Esophagus squamous epithelium (tissue), 5 donors: ENCODE measurements at places on chromosomes 1 and 21.

DNA sequence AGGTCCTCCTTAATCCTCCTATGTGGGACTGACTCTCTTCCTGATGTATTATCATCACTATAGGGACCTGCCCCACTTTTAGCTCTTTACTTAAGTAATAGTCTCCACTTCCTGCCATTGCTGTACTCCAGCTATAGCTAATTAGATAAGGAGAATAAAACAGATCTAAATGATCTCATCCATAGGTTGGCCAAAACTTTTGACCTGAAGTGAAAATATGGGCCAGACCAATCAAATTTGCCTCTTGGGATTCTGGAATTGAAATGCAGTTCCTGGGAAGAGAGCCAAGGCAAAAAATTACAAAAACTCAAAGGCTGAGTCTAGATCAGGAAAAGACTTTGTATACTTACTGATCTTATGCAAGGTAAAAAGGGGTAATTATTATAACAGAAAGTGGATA is 36.1 kb upstream of the PDE4B start:
- no peak for DNase-seq

GRCh38 chr1:235127203-235127602 is 1.4 kb downstream of the TOMM20 start:
- DNase-seq = no peak

- DNase-seq = no peak
Observed at GRCh38 chr1:115090540-115090939, 1.2 kb upstream of the TSPAN2 start.

- DNase-seq = no peak
Observed at GRCh38 chr1:204438628-204439027, 27.0 kb upstream of the PPP1R15B start.

DNA sequence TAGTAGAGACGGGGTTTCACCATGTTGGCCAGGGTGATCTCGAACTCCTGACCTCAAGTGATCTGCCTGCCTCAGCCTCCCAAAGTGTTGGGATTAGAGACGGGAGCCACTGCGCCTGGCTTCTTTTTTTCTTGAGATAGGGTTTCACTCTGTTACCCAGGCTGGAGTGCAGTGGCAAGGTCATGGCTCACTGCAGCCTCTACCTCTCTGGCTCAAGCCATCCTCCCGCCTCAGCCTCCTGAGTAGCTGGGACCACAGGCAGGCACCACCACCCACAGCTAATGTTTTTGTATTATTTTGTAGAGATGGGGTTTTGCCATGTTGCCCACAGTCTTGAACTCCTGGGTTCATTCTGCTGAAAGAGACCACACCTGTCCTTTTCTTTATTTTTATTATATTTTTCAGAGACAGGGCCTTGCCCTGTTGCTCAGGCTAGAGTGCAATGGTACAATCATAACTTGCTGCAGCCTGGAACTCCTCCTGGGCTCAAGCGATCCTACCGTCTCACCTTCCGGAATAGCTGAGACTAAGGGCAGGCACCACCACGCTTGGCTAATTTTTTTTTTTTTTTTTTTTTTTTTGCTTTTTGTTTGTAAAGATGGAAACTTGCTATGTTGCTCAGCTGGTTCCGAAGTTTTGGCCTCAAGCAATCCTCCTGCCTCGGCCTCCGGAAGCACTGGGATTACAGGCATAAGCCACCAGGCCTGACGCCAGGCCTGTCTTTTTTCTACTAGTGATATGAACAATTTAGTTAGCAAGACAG is 3.1 kb downstream of the LMNA start:
- DNase-seq = no peak

DNA sequence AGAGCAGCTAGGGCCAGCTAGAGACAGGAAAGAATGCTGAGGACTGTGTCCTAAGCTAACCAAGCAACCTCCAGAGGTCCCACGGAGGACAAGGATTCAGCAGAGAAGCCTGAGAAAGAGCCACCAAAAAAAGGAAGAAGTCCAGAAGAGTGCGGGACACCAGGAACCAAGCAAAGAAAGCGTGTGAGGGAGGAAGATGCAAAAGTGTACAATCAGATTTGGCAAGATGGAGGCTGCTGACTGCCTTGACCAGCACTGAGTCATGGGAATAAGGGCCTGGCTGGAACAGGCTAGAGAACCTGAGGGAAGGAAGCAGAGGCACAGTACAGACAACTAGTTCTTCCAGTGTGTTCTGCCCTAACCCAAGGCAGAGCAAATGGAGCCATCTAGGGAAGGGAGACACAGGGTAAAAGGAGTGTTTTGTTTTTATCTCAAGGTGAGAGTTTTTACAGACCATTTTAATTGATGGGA is 18.5 kb downstream of the TP53BP2 start:
- no peak for DNase-seq

DNA sequence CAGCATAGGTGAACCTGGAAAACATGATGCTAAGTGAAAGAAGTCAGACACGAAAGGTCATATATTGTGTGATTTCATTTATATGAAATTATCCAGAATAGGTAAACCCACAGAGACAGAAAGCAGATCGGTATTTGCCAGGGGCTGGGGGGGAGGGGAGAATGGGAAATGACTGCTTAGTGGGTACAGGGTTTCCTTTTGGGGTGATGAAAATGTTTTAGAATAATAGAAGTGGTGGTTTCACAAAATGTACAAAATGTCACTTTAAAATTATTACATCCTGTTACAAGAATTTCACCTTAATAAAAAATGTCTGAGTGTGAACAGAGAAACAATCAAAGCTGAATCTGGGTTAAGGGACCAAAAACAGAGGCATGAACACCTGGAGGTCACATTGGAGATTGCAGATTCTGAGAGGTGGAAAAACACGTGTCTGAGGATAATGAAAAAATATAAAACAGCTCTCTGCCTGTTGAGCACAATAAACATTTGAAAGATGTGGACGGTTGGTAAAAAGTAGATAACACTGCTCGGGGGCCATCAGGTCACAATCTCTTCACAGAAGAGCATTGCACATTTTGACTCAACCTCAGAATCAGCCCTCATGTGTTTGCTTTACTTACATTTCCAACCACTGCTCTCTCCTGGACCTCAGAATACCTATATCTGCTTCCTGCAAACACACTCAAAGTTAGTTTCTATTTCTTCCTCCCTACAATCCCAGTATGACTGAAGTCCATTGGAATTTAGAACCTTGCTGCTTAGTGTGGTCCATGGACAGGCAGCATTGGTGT is 3.2 kb downstream of the SLAMF6 start:
- DNase-seq = no peak

DNA sequence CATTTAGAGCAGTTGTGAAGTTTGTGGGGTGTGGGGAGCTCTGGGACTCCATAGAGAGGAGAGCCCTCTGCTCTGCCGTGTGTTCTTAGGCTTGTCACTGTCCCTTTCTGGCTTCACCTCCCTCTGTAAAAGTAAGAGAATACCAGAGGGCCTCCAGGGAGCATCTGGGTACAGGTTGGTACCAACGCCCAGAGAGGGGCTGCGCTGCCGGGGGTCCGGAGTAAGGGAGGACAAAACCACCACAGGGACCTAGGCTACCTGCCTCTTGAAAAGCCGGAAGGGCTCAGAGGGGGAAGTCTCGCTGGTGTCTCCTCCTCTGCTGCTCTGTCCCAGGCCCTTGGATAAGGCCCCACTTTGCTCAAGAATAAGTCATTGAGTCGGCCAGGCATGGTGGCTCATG is 3.1 kb upstream of the TINAGL1 start:
- DNase-seq = no peak

- no peak for DNase-seq
Observed at GRCh38 chr1:200237066-200237465, 172.8 kb downstream of the ZNF281 start.

DNA sequence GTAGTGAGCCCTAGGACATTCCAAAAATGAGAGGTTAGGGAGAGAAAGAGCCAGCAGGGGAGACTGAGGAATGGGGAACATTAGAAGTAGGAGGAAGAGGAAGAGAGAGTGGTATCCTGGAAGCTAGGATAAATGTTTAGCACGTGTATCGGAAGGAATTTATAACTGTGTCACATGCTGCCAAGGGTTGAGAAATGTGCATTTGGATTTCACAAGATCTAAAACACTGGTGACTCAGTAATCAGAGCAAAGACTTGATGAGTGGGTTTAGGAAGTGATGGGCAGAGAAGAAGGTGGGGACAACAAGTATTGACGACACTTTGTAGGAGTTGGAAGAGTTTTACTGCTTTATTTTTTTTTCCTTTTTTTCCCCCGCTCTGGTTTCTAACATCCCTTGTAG is 193.9 kb downstream of the FMN2 start:
- DNase-seq = no peak

DNA sequence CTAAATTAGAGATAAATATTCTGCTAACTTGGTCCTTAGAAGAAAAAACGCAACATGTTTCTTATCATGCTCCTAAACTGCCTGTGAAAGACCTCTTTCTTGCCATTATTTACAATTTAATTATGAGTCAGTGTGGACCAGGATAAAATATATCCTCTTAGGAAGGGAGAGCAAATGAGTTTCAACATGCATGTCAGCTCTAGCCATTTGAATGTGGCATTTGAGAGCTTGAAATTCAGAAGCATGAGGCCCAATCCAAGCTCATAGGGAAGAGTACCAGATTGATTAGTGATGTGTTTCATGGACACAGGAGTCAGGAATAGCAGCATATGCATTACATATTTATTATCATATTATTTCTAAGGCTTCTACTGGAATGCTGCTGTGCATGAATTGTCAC is 39.3 kb downstream of the TBX15 start:
- DNase-seq = no peak

- no peak for DNase-seq
Observed at GRCh38 chr1:102546251-102546650, 549.5 kb upstream of the OLFM3 start.

- DNase-seq = no peak
Observed at GRCh38 chr1:94434365-94435045, 16.3 kb downstream of the ABCD3 start.

GRCh38 chr1:84430546-84430945 is 32.3 kb downstream of the DNASE2B start:
- DNase-seq = no peak

DNA sequence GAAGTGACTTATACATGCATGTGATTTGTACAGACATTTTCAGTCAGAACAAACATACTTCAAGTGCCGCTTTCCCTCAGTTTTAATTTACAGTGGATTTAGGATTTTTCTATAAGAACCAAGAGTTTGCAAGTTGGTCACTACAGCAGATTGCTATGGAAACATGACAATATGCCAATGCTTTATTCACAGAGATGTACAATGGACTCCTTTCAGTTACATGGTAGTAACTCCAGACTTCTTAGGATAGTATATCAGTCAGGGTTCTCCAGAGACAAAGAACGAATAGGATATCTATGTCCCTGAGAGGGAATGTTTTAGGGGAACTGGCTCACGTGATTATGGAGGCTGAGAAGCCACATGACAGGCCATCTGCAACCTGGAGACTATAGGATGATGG is 27.4 kb downstream of the IFI44 start:
- no peak for DNase-seq

- no peak for DNase-seq
Observed at GRCh38 chr1:156245451-156246232, 2.2 kb downstream of the PAQR6 start.

- DNase-seq = no peak
Observed at GRCh38 chr1:116345843-116346242, 27.2 kb upstream of the ATP1A1 start.

DNA sequence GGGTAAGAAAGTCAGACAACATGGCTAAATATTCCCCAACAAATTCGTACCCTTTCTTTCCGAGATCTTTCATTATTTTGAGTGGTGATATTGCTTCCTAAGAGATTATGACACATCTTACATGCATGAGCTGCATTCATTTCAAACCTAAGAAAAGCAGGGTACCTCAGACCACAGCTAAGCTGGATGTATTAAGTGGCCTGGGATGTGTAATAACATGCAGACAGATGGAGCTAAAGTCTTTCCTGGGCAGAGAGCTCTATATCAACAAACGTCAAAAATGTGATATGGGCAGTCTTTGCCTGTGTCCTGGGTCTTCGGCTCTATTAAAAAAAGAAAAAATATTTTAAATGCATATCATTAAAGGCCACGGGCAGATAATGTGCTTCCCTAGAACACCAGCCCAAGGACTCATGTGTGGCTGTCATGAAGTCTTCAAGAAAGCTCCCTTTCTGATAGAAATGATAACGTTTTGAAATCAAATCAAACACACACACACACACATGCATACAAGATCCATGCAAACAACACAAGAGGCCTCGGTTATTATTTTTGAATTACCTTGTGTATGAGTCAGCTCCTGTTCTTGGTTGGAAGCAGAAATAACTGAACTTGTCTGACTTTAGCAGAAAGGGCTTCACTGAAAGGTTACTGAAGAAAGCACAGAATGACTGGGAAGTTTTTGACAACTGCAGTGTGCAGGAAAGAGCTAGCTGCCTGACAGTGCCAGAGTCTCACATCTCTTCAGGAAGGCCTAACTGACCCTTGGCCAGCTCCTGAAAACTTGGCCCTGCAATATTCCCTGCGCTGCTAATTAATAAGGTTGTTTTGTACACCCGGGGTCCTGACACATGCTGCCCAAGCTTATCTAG is 231.2 kb downstream of the DSCAM start:
- DNase-seq = no peak

DNA sequence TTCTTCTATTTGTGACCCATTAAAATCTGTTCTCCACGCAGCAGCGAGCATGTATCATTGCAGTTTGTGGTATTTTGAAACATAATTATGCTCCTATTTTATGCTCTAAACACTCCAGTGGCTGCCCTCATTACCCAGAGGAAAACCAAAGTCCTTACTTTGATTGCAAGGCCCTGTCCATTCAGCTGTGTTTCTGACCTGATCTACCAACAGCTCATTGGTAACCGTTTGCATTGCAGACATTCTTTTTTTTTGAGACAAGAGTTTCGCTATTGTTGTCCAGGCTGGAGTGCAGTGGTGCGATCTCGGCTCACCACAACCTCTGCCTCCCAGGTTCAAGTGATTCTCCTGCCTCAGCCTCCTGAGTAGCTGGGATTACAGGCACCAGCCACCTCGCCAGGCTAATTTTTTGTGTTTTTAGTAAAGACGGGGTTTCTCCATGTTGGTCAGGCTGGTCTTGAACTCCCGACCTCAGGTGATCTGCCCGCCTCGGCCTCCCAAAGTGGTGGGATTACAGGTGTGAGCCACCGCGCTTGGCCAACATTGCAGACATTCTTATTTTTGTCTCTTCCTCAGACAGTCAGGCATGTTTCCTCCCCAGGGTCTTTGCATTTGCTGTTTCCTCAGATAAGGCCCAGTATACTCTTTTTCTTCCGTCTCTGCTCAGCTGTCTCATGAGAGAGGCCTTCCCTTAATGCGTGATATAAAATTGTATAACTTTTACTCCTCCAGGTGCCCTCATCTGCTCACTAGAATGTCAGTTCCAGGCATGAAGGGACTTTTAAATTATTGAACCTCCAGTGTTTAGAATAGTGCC is 32.5 kb downstream of the THRAP3 start:
- no peak for DNase-seq

GRCh38 chr1:119347858-119348257 is 20.7 kb upstream of the HAO2 start:
- DNase-seq = no peak

GRCh38 chr1:246608616-246609376 is 42.5 kb downstream of the CNST start:
- DNase-seq = peak; percentile 5
